Fibroblast of skin of left quadriceps (primary cell): ENCODE measurements at places on chromosomes 1 and 21.

DNA sequence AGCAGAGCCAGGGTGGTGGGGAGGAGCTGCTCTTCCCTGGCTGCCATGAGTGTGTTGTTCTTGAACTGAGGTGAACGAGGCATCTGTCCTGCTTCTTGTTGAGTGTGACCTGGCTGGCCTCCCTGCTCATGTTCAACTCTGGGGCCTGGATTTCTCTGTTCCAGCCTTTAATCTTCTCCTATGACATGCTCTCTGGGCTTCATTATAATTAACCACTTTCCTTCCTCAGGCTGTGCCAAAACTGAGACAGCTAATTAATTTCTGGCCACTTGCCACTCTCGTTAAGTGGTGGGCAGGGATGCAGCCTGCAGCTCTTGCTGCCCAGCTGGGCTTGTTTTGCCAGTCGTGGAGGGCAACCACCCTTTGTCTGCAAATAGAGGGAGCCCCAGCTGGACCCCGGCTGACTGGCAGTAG lies 23.3 kb downstream of the OPRD1 start:
- DNase-seq, result no peak

DNA sequence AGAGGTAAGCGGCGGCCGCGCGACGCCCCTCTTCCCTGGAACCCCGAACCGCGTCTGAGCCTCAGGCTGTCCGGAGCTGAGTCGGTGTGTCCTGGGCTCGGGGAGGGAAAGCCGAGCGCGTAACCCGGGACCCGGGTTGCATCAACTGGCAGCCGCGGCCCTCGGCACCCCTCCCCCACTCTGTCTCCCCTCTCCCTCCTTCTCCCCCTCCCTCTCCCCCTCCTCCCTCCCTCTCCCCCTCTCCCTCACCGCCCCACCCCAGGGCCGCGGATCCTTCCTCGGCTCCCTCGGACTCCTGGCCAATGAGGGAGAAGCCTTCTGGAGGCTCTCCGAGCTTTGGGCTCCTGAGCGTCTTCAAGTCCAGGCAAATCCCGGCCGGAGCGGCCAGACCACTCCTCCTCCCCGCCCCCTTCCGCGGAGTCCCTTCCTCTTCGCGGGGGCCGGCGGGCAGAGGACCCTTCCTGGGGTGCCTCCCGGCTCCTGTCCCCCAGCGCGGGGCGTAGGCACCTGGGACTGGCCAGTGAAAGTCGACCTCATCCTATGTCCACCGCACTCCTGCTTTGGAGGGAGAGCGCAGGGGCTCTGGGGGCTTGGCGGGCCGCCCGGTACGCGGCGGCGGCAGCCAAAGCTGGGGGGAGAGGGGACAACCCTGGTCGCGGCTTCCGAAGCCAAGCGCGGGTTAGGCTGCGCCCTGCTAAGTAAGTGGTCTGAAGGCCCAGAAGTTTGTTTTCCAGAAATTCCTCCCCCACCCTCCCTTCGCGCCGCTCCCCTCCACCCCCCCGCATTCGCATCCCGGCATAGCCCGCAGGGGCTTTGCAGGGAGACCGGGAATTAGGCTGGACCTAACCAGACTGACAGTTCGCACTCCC lies 850 bp downstream of the SESN2 start:
- peak; percentile 62 for DNase-seq

- DNase-seq, result no peak
Measured at GRCh38 chr1:2641381-2642130, 8.7 kb upstream of the MMEL1 start.

DNA sequence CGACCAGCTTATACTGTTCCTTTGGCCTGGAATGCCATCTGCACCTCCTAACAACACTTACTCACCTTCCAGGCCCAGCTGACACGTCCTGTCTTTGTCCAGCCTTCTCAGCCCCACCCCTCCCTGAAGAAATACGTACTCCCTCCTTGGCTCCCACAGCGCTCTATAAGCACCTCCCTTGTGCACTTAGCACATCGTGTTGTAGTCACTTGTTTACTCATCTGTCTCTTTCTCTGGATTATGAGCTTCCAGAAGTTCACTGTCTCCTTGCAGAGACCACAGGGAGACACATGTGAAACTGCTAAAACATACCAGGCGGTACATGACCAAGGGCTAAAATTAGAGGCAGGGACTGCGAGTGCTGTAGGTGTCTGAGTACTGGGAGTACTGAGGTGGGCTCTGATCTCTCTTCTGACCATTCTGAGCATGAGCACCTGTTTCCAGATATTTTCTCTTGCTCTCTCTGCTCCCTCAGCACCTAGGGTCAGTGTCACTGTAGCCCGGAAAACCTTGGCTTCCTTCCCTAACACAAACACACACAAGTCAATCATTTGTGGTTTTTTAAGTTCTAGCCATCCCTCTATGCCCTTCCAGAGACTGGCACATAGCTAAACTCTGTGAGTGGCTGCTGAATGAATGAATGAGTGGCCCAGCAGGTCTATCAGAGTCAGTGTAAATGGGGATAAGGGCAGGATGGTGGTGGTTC lies 5.1 kb downstream of the DCST1 start:
- DNase-seq, result no peak

- no peak for DNase-seq
Measured at GRCh38 chr1:190205713-190206112, 272.0 kb downstream of the BRINP3 start.

- no peak for DNase-seq
Measured at GRCh38 chr1:83766241-83766691, 232.7 kb downstream of the TTLL7 start.
